ENCODE measurements at places on chromosomes 6 and 20.

DNA sequence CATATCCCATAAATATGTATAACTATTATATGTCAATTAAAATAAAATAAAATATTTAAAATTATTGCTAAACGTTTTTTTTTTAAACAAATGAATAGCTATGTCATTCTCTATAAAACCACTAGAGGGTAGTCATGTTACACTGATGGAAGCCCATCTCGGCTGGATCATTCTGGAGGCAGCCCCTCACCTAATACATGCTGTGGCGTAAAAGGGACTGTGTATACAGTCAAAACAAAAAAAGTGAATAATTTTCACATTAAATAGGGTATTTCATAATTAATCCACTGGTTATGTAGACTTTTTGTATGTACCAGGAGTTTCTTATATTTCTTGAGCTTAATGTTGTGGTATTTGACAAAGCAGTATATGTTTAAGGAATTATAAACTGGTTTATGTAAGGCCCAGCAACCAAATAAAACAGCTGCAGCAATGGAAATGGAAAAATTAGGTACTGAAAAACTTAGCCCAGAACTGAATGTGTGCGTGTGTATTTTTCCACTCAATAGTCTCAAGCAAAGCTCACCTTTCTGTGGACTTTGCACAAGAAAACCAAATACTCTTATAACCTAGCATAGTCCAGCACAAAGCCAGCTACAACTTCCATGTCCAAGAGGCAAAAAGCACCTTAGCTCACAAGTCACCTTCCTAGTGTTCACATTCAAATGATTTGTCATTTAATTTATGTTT, 81.7 kb downstream of the COL9A1 start:
- no peak for DNase-seq

DNA sequence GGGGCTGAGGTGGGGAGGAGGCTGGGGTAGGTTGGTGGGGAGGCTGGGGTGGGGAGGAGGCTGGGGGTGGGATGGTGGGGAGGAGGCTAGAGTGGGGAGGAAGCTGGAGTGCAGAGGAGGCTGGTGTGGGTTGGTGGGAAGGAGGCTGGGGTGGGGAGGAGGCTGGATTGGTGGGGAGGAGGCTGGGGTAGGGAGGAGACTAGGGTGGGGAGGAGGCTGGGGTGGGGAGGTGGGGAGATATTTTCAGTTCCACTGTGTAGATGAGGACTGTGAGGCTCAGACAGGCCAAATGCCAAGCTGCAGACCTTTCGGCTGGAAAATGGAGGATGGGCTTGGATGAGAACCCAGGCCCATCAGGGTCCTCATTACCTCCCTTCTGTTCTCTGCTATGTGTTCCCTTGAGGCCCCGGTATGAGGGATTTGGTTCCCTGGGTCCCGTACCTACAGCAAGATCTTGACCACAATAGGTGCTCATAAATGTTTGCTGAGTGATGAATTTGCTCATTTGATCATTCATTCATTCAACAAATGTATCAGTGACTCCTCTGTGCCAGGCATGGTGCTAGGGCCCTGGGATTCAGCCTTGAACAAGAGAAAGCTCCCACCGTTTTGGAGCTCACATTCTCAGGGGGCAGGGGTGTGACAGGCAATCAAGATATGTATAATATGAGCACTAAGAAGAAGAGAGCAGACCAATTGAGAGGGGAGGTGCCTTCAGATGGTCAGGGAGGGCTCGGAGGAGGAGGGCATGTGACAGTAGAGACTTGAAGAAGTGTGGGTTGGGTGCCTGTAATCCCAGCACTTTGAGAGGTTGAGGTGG, 36.1 kb upstream of the NOL4L start:
- no peak for DNase-seq

DNA sequence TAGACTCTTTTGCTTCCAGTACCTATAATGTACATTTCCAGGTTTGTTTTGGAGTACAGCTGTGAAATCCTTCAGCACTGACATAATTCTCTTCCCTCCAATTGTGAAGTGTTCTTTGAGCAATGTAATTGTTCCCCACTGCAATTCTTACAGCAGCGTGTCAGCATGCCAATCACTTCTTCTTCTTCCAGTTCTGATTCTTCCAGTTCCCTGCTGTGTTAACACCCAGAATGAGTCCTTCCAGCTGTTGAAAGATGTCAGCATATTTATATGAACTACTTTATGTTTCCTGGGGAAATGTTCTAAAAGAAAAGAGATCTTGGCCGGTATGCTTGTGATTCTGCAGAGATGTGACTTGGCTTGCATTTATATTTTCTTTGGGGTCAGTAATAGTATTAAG, 213.9 kb downstream of the UNC5CL start:
- DNase-seq, result no peak

DNA sequence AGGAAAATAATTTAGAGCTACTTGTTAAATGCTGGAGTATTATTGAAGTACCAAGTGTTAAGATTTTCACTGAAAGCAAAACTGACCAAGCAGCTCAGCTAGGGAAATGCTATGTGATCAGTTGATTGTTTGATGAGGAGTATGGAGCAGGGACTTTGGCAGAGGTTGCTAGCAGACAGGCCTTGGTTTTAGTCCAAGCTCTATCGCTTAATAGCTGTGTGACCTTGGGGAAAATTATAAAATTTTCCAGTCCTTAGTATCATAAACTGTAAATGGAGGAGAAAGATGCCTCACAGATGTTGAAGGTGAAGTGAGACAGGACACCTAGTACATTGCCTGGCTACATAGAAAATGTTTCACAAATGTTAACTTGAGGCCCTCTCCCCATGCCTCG, 136.6 kb downstream of the MTHFD1L start:
- DNase-seq, result no peak

DNA sequence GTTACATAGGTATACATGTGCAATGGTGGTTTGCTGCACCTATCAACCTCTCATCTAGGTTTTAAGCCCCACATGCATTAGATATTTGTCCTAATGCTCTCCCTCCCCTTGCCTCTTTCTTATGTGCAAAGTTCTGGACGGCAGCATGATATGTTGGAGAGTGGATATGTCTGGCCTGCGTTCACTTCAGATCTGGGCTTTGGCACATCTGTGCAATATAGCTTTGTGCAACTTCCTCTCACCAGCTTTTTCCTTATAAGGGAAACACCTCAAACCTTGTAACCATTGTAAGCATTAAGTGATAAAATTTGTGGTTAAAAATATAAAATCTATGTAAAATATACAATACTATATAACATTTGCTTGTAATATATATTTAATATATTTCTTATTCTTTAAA, 288.0 kb downstream of the PHACTR1 start:
- no peak for DNase-seq

- no peak for DNase-seq
Measured at GRCh38 chr6:51562198-51562597, 525.2 kb downstream of the PKHD1 start.

GRCh38 chr6:142088858-142089216, 43.9 kb upstream of the GJE1 start:
- DNase-seq, result no peak

- no peak for DNase-seq
Measured at GRCh38 chr6:163955096-163955495, 540.6 kb downstream of the QKI start.

- DNase-seq, result no peak
Measured at GRCh38 chr20:40855269-40855668, 166.2 kb upstream of the MAFB start.

- no peak for DNase-seq
Measured at GRCh38 chr6:67667637-67668422, 967.3 kb upstream of the ADGRB3 start.

- DNase-seq, result no peak
Measured at GRCh38 chr20:51930775-51931174, 128.5 kb upstream of the SALL4 start.

DNA sequence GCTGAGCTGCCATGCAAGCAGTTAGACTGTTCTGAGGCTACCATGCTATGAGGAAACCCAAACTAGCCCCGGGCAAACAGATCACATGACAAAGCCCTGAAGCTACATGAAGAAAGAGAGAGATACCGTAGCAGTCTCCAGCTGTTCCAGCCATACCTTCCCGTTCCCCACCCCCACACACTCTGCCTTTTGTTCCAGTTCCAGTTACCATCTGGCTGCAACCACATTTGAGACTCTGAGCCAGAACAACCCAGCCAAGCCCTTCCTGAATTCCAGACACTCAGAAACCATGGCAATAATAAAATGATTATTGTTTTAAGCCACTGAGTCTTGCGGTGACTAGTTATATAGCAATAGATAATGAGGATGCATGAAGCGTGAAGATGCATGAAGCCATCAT, 28.3 kb downstream of the RIN2 start:
- DNase-seq, result no peak

- no peak for DNase-seq
Measured at GRCh38 chr6:83609248-83609647, 96.9 kb downstream of the PRSS35 start.

DNA sequence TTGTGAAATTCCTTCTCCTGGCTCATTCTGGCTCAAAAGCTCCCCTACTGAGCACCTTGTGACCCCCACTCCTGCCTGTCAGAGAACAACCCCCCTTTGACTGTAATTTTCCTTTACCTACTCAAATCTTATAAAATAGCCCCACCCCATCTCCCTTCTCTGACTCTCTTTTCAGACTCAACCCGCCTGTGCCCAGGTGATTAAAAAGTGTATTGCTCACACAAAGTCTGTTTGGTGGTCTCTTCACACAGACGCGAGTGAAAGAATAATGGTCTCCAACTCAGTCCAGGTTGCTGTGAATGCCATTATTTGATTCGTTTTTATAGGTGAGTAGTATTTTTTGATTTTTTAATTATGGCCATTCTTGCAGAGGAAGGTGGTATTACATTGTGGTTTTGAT, 414.1 kb upstream of the FKBP1C start:
- DNase-seq, result no peak

DNA sequence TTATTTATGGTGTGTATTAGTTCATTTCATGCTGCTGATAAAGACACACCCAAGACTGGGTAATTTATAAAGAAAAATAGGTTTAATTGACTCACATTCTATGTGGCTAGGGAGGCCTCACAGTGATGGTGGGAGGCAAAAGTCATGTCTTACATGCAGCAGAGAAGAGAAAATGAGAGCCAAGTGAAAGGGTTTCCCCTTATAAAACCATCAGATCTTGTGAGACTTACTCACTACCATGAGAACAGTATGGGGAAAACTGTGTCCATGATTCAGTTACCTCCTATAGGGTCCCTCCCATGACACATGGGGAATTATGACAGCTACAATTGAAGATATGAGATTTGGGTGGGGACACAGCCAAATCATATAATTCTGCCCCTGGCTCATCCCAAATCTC, 150.0 kb upstream of the AHI1 start:
- DNase-seq, result peak; percentile 38

DNA sequence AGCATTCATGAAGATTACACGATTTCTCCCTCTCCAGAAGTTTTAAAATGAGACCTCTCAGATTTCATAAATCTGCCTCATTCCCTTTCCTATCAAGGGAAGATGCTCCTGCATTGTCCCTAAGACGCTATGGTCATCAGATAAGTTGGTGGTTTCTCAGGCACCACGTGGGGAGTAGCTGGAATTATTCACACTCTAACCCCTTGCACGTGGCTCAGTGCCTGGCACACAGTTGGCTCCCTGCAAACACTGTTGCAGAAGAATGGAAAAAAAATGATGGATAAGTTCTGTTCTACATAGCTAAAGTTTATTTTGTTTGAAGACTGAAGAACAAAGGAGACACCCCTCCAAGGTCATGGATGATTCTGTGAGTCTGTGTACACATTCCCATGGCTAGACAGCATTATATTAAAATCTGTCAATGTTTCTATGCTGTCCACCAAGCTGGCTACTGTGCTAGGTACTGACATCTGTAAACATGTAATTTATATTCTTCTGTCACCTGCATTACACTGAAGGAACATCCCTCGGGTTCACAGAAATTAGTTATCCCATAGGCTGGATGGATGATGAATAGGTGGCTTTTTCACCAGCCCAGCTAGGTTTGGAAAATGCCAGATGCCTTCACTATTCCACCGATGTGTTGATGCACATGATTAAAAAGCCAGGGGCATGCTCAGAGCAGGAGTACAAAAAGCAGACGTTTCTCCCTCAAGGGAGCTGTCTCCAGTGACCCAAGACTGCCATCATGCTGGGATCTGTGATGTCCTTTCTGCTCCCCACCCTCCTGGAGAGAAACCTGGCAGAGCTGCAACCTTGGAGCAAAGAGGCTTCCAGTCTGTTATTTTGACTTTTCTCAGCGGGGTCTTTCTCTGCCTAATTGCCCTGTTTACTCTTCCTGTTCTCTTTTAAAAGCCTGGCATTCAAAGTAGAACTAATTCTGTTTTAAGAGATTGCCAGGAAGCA, 610.5 kb downstream of the UTRN start:
- DNase-seq, result no peak

DNA sequence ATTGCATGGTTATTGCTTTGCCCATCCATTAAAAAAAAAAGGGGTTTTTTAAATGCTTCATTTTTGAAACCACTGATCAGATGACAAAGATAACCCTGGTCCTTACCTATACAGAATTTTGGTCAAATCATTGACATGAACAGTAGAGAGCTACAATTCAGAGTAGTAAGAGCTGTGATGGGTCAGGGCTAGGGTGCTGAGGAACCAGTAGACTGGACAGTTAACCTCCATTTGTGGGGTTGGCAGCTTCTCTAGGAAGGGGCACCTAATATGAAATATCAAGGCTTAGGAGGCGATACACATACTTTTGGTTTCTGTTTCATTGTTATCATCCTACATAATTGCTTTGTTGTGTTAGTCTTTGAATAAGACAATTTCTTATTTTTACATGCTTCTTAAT, 55.1 kb downstream of the ORC3 start:
- no peak for DNase-seq

DNA sequence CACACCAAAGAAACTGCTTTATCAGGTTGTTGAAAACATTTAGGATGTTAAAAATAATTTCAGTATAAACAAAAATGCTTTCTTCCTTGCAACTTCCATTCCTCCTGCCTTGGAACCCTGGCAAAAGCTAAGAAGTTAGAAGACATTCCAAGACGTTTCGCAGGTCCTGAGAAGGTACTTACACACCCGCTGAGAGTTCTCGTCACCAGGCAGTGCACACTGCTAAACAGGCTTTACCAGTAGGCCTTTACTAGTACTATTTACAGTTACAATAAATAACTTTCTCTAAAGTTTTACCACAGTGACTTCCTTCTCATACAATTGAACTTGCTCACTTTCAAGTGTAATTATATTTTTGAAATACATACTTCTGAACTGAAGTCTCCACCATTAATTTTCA, 81.4 kb upstream of the RPS6KA2 start:
- DNase-seq, result no peak

GRCh38 chr6:35596448-35597442, 84.0 kb upstream of the TULP1 start:
- DNase-seq, result no peak

- no peak for DNase-seq
Measured at GRCh38 chr6:155291291-155291690, 23.0 kb downstream of the TFB1M start.

GRCh38 chr6:7776509-7776908, 50.6 kb downstream of the BMP6 start:
- DNase-seq, result no peak

Measured in stimulated activated CD4-positive, alpha-beta T cell treated with anti-CD3 and anti-CD28 coated beads, Interleukin-12 subunit alpha, Interleukin-12 subunit beta, amount 100 ng/mL, for 48 hours (primary cell).